ENCODE measurements at places on chromosomes 16 and 17. TPM values are rescaled to one million over a fixed set of nuclear protein-coding genes. Genes with fewer than 3 reads are reported as not detected.

Gene HOXB6
- 64.8 TPM for total RNA-seq

Gene SPNS2
- 1.6 TPM for total RNA-seq

Gene WNT3
- total RNA-seq = 5.5 TPM

Gene ARL5C
- not detected for total RNA-seq

Gene TMEM100
- total RNA-seq = not detected

Gene CMTM3
- total RNA-seq = 12.8 TPM

Gene TOX3
- total RNA-seq = not detected

DNA sequence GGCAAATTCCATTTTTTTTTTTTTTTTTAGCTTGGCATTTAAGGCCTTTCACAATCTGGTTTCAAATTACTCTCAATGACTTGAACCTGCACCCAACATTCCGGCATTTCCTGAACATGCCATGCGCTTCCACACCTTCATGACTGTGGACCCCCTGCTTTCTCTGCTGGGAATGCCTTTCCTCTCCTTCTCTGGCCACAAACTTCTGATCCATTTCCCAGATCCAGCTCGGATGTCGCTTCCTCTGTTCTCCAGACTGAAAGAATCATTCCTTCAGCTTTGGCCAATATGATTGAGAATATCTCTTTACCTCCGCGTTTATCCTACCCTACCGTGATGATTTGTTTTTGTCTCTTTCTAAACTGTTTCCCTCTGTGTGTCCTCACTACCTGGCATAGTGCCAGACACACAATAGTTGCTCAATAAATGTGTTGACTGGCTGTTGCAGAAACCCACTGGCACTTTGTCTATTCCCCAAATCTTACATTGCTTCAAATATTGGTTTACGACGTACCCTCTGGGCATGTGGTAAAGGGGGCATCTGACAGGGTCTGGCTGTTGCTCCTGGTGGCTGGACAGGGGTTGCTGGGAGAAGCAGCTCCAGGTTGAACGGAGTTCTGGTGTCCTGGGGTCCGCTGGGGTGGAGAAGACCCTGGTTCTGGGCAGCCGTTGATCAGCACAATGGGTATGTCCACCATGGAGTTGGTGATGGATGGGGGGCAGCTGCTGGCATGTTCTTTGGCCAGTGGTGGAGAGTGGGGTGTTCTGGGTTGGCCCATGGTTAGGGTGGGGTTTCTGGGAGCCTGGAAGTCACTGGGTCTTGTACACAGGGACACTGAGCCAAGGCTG is 14.7 kb downstream of the TNS4 start:
- peak; percentile 37 for DNase-seq

DNA sequence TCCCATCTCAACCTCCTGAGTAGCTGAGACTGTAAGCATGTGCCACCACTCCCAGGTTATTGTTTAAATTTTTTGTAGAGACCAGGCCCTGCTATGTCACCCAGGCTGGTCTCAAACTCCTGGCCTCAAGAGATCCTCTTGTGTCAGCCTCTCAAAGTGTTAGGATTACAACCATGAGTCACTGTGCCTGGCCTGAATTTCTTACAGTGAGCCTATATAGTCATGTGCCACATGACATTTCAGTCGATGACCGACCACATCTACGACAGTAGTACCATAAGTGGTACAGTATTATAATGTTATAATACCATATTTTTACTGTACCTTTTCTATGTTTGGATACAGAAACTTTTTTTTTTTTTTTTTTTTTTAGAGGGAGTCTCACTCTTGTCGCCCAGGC is 195.3 kb downstream of the STX8 start:
- no peak for DNase-seq

DNA sequence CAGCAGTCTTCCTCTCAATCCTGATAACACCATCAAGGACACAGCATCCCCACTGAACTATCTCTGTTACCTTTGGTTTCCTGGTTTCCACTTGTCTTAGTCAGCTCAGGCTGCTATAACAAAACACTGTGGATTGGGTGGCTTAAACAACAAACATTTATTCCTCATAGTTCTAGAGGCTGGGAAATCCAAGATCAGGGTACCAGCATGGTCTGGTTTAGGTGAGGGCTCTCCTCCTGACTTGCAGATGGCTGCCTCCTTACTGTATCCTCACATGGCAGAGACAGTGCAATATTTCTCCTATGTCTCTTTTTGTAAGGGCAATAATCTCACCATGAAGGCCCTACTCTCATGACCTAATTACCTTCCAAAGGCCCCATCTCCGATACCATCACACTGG is 103.2 kb upstream of the AXIN2 start:
- DNase-seq = no peak

DNA sequence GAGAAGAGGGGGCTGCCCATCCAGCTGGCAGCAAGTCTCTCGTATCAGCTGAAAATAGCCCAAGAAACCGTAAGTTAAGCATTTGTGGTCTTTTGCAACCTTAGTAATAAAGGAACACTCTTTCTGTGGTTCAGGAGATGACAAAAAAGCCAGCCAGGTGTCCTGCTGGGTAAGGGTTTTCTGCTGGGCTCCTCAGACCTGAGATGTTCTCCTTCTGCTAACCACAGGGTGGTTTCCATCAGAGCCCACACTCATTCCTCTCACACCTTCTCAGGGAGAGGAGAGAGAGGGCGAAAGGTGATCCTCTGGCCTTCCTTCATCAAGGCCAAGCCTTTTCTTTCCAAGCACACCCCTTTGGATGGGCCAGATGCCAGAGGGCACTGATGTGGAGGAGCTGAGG is 70.7 kb downstream of the TEX14 start:
- no peak for DNase-seq

DNA sequence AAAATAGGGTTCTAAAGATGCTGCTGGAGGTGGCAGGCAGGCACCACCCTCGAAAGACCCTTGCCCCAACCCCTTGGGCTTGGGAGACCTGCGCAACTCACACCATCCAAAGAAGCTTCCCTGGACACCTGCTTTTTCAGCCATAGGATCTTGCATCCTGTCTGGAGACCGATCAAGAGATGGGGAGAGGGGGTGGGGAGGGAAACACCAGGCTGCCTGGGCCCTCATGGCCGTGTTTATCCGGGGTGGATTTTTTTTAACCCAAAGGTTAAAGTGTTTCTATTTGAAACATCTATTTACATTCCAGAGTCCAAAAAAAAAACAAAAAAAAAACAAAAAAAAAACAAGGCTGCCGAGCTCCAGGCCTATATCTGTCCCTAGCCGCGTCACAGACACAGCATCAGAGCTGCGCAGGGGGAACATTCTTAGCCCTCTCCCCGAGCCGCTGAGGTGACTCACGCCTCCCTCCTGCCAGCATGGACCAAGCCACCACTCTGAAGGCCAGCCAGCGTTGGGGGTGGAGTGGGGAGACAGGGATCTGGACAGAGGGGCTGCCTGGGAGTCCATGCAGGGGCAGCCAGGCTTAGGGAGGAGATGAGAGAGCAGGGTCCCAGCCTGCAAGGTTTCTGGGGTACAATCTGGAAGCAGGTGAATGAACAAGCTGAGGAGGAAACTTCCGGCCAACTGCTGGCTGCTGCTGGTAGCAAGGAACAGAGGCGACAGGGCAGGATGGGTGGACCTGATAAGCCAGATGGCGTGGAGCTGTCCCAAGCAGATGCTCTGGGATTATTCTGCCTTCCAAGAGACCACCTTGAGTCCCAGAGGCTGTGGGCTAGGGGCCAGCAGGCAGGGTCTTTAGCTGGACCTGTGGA is 14.8 kb downstream of the HDAC5 start:
- DNase-seq = no peak

GRCh38 chr16:56868175-56868574 is 3.2 kb downstream of the SLC12A3 start:
- no peak for DNase-seq

DNA sequence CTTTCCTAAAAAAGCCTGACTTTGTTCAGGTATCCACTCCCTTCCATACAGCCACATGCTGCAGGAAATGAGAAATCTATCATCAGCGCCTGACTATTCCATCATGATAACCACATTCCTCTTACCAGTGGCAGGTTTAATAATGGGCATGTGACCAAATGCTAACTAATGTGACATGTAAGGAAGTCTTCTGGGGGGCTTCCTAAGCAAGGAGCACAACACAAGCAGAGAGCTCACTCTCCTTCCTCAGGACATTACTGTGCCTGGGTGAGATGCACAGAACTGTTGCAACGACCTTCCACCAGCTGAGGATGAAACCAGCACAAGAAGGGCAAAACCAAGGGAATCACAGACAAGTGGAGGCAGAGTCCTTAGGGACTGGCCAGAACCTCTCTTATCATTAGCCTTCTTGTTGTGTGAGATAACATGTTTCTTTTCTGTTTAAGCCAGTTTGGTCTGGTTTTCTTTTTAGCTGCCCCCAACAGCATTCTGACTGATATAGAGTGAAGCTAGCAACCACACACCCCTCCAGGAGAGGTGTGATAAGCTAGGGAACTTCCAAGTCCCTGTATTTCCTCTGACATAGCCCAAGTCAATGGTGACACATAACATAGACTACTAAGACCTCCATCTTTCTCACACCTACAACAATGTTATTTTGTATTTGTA is 16.9 kb downstream of the MYO1D start:
- no peak for DNase-seq

DNA sequence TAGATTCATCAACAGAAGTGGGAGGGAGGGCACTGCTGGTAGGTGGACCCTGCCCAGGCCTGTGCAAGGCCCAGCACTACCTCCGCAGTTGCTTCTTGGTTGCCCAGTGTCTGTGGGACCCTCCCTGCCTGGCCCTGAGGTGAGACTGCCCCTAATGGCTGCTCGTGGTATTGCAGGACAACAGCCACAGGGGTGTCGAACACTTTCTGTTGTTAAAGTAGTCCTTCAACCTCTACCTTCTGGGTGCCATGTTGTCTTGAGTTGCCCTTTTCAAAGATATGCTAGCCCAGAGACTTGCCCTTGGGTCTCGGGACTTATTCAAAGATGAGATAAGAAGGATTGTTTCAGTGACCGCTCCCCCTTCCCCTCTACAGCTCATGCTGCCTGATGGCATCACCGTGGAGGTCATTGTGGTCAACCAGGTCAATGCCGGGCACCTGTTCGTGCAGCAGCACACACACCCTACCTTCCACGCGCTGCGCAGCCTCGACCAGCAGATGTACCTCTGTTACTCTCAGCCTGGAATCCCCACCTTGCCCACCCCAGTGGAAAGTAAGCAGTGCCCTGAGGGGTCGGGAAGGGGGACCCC is 29.1 kb downstream of the AKAP1 start:
- DNase-seq = no peak

- no peak for DNase-seq
These were observed 223.2 kb upstream of the PSMD7 start for GRCh38 chr16:74073456-74073855.
